Fibroblast of skin of left quadriceps (primary cell): ENCODE measurements at places on chromosomes 6 and 20.
A peak's percentile ranks its signal among the peaks of the same experiment; 100 is the strongest.

DNA sequence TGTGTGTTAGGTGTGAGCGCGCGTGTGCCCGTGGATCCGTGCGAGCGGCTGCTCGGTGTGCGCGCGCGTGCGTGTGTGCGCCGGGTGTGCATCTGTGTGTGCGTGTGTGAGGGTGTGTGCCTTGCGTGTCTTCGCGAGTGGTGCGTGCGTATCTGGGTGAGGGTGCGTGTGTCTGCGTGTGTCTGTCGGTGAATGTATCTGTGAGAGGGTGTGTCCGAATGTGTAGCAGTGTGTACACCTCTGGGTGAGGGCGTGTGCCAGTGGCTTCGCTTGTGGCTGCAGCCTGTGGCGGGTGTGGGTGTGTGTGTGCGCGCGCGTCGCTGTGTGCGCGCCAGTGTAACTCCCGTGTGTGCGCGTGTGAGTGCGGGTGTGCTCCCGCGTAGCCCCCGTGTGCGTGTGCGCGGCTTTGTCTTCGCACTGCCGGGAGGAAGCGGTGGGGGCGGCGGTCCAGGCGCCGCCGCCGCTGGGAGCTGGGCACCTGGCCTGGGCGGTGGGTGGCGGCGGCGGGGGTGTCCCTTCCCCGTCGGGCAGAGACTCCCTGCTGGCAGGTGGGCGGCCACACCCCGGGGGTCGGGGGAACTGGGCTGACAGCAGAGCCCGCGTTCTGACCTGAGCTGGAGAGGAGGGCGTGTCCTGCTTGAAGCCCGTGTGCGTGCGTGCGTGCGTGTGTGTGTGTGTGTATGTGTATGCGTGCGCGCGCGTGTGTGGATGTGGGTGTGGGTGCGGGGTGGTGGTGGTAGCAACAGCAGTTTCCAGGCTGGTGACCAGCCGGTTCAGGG, 61.3 kb upstream of the EPB41L1 start:
- no peak for DNase-seq

DNA sequence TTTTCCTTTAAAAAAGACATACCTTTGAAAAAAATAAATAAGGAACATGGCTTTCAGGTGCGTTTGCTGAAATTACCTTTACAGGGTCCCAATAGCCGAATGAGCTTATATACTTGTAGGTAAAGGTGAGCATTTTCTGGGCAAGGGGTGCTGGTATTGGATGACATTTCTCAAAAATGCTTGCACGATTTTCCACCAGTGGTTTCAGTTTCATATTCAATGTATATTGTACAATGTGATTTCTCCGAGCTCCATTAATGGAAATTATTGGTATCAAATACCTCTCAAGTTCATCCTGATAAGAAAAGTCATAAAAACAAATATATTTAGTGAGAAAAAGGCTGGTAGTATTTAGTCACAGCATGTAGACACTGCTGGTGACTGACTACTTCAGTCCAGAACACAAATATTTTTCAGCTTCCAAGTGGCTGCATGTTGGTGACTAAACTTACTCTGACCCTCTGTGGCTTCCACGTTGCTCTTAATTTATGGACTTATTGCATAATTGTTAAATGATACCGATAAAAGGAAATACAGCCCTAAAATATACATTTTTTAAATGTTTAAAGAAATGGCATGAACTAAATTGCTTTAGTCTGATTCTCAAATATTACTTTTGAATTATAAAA, 32.9 kb upstream of the ZBTB24 start:
- no peak for DNase-seq

DNA sequence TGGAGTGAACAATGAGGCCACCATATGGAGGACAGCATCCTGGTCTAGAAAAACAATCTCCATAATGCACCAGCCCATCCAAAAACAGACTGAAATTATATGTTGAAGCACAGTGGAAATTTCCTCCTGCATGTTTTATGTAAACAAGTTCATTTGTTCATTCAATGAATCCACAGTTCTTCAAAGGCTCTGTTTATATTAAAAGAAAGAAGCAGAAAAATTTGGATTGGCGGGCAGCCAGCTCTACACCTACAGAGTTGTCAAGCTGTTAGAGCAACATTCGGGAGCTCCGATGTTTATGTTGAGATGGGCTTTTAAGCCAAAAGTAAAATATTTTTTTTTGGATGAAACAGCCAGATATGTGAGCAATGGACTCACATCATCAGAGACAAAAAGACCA, 395.3 kb upstream of the SULF2 start:
- no peak for DNase-seq

- no peak for DNase-seq
Measured at GRCh38 chr6:158744986-158745430, 74.2 kb downstream of the EZR start.

DNA sequence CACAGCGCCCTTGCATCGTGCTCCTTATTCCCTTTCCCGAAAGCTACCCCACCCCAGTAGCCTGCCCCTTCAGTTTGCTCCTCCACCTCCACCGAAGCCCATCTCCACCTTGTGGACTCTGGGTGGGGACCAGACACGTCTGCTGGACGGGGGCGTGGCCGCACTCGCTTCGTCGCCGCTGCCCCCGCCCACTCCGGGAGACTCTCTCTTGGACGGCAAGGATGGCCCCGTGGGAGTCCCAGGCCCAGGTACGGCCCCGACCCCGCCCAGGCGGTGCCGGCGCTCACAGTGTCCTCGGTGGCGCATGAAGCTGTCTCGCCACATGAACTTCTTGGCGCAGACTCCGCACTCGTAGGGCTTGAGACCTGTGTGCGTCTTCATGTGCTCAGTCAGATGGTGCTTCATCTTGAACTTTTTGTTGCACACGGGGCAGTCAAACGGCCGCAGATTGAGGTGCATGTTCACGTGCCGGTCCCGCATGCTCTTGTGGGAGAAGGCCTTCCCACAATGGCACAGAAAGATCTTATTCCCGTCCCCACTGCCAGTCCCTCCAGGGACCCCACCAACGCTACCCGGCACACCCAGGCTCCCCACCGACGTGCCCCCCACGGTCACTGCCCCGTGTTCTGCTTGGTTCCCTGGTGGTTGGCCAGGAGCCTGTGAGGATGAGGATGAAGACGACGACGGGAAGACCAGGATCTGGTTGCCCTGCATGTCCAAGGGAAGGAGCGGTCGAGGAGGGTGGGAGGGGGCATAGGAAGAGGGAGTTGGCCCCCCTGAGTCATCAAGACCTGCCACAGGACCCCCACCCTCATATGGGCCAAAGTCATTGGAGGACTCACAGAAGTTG, 1.3 kb upstream of the TAPBP start:
- DNase-seq = no peak

- peak; percentile 46 for DNase-seq
Measured at GRCh38 chr6:112881828-112882780, 535.0 kb downstream of the RFPL4B start.

- DNase-seq = no peak
Measured at GRCh38 chr20:56634307-56634706, 5.2 kb downstream of the TFAP2C start.

DNA sequence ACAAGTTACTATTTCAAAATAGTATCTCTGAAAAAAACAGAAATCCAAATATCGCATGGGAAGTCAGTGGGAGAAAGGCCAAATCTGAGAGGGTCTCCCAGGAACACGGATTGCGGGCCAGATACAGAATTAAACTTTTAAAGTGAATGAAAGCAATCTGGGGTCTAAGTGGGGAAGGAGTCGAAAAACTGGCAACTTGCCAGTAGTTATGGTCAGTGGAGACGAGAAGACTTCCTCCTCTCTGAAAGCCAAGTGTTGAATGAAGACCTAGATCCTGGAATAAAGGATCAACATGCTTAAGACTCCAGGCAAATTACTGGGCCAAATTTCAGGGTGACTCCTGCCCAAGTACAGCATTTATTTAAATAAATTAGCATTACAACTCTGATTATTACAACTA, 123.6 kb downstream of the BFSP1 start:
- DNase-seq = no peak

DNA sequence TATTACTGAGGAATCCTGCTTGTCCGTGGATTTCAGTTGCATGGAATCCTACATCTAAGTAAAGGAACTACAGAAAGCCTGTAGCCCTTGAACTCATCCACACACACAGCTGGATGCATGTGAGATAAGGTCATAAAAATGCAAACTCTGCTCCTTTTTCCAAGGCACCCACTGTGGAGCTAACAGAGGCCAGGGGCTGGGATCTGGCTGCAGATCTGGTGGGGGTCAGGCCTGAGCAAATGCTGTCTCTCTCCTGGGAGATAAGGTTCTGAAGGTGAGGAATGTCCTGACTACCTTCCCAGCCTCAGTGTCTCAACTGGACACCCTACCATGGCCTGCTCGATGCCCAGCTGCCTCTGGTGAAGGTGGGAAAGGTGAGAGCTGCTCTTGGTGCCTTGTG, 321.5 kb downstream of the LRFN2 start:
- no peak for DNase-seq

- DNase-seq = no peak
Measured at GRCh38 chr6:56751604-56752003, 108.9 kb upstream of the DST start.

GRCh38 chr6:22113026-22113766, 183.6 kb downstream of the PRL start:
- peak; percentile 82 for DNase-seq

DNA sequence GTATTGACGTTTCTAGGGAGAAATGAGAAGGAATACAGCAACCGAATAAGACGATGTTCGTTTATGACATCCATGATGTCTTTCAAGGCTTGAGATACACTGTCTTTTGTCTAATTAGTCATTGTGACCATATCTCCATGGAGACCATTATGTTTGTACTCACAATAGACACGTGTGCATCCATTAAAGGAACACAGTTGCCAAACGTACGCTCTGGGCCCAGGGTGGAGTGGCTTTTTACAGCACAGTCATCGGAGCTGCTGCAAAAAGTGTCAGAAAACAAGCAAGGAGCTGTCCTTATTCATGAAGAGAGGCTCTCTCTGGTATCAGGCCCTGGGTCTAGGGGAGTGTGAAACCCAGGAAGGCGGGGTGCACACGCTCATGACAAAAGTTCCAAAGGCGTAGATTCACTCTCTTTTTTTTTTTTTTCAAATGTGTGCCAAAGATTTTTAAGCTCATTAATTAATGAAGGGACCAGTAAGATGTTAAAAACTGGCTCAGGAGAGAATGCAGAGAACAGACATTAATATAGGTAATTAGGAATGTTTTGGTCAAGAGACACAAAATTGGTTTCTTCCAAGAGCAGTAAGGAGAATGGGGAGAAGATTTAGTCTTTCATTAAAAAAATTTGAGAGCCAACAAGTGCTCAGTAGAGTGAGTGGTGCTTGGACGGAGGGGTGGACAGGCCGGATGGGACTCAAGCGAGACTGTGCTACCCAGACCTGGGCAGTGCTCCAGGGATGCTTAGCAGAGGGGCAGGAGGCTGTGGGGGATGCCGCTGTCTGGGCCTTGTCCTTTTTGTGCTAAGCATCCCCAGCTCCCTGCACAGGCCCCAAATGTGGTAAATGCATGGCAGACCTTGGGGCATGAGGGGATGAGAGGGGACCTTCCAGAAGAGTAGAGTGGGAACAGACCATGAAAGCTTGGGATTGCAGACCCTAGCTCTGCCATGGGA, 34.9 kb upstream of the GTSF1L start:
- no peak for DNase-seq

- peak; percentile 16 for DNase-seq
Measured at GRCh38 chr6:167856999-167857660, 30.4 kb downstream of the AFDN start.

DNA sequence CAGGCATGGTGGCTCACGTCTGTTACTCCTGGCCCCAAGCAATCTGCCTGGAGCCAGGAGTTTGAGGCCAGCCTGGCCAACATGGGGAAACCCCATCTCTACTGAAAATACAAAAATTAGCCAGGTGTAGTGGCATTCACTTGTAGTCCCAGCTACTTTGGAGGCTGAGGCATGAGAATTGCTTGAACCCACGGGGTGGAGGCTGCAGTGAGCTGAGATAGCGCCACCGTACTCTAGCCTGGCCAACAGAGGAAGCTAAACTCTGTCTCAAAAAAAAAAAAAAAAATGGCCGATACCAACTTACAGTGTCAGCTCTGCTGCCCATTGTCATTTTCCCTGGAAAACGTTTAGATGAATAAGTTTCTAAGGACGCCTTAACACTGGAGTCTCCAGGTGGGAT, 489.9 kb downstream of the TFAP2A start:
- no peak for DNase-seq

DNA sequence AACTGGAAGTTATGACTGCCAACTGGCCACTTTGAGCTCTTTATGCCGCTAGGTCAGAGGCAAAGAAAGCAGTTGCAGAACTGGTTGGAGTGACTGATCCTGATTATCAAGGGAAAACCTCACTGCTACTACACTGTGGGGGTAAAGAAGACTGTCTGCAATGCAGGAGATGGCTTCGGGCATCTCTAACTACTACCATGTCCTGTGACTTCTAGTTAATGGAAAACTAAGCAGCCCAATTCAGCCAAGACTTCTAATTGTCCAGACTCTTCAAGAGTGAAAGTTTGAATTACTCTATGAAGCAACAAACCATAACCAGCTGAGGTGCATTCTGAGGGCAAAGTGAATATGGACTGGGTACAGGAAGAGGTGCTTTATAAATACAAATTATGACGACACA, 773.6 kb upstream of the SLC35B3 start:
- no peak for DNase-seq

DNA sequence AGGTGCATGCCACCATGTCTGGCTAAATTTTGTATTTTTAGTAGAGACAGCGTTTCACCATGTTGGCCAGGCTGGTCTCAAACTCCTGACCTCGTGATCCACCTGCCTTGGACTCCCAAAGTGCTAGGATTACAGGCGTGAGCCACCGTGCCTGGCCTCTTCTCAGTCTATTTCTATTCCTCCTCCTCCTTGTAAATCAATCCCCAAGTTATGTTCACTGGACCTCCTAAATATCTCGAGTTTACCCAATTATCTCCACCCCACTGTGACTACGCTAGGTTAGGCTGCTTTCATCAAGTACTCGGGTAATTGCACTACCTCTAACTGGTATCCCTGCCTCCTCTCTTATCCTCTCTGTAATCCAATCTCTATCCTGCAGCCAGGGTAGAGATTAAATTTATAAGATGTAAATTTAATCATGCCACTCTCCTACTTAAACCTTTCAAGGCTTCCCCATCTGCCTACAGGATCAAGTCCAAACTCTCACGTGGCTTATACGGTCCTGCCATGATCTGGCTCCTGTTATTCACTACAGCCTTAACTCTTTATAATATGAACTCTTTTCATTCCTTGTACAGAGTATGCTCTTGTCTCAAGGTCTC, 837 bp upstream of the MAD2L1BP start:
- no peak for DNase-seq

DNA sequence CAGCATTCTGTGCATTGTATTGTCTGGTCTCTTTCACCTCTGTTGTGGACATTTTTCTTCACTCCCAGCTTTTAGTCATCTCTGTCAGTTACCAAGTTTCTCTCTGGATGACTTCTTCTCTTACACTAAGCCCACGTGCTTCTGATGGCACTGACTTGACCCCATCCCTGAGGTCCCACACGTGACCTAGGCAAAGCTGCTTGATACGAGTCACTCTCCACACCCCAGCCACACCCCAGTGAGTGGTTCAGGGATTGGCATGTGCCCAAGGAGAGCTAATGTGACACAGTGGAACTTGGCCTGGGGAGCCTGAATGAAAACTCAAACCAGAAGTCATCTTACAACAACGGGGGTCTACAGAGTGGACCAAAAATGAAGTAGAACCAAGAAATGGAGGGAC, 32.2 kb downstream of the HTR1E start:
- DNase-seq = no peak
